Right renal pelvis (tissue), 4 donors: ENCODE measurements at places on chromosomes 3 and 15. TPM values are rescaled to one million over a fixed set of nuclear protein-coding genes. Genes with fewer than 3 reads are reported as not detected.

DNA sequence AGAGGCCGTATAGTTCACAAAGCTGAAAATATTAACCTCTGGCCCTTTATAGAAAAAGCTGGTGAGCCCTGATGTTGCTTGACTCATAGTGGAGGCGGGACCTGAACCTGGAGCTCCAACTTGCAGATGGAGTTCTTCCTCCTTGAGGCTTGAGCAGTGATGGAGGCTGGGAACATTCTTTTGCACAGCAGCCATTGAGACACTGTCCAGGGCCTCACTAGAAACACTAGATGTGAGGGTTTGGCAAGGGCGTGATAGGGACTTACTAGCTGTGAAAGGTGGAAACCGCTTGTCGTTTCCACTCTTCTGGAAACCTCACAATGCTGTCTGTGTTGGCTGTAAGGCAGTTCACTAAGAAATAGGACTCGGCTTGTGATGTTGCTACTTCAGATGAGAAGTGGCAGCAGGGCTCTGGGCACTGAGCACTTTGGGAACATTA, 12.5 kb downstream of the SMAD6 start:
- no peak for DNase-seq

GRCh38 chr15:85402195-85402881, 21.9 kb downstream of the AKAP13 start:
- DNase-seq = no peak

DNA sequence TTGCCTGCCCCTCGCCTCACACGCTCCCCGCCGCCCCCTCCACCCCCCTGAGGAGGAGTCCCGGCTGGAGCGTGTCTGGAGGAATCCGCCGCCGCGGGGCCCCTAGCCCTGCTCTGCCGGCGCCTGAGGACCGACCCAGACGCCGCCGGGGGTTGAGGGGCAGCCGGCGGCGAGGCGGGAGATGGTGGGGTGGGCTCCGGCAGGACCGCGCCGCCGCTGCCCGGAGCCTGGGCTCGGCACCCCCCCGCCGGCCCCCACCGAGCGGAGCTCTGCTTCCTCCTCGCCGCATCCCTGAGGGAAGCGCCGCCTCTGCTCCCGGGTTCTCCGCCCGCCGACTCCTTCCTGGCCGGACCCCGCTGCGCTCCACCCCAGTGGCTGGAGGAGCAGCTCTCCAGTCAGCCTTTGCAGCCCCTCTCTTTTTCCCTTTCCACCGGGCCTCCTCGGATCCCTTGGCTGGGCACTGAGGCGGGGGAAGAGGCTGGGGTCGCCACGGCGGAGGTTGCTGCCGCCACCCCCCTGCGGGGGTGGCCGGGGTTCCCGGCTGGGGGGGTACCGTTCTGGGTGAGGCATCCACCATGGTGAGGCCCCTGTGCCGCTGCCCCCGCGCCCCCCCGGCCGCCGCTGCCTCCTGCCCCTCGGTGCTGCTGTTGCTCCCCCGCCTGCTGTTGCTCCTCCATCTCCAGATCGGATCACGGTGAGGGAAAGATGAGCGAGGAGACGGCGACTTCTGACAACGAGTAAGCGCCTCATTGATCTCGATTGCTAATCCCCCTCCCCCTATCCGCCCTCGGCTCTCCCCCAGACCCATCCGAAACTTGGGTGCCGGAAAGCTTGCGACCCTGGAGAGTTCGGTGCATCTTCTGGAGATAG, at the start of gene SPRED1:
SPRED1 (plus strand) TSS at position 356 of the 870 bp plus-strand sequence; CDS start at position 706, 350 bp downstream.
- DNase-seq = no peak

DNA sequence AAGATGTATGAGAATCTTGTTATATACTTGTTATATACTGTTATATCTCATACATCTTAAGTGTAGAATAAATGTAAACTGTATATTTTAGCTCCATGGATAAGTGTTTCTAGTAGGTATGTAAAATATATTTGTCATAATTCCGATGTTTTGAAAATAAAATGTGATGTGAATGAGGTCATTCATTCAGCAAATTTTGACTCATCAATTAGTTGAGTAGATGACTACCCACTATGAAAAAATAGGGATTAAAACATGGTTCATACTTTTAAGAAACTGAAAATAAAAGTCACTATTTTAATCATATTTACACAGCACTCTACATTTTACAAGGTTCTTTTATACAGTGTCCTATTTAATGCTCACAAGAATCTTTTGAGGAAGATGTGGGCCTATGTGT, 28.4 kb upstream of the CNTN3 start:
- no peak for DNase-seq

DNA sequence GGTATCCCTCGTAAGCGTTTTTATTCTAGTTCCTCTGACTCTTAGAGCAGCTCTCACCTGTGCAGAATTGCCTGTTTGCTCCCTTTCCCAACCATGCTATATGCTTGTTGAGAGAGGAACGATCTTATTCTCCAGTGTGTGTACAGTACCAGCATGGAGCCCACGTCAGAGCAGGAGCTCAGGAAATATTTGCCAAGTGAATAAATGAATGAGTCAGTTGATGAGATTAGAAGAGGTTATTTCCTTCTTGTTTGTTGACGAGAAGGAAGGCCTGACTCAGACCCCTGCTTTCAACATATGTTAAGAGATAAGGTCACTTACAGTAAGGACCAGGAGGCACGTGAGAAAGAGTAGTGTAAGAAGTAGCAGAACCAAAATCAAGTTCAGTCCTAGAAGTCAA, 106.3 kb upstream of the ABHD17C start:
- DNase-seq = no peak

DNA sequence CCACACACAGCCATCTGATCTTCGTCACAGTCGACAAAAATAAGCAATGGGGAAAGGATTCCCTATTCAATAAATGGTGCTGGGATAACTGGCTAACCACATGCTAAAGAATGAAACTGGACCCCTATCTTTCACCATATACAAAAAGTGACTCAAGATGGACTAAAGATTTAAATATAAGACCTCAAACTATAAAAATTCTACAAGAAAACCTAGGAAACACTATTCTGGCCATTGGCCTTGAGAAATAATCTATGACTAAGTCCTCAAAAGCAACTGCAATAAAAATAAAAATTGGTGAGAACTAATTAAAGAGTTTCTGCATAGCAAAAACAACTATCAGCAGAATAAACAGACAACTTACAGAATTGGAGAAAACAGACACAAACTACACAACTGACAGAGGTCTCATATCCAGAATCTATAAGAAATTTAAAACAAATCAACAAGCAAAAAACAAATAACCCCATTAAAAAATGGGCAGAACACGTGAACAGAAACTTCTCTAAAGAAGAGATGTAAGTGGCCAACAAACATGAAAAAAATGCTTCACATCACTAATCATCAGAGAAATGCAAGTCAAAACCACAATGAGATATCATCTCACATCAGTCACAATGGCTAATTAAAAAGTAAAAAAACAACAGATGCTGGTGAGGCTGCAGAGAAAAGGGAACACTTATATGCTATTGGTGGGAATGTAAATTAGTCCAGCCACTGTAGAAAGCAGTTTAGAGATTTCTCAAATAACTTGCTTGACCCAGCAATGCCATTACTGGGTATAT, 104.0 kb downstream of the NR1I2 start:
- no peak for DNase-seq

DNA sequence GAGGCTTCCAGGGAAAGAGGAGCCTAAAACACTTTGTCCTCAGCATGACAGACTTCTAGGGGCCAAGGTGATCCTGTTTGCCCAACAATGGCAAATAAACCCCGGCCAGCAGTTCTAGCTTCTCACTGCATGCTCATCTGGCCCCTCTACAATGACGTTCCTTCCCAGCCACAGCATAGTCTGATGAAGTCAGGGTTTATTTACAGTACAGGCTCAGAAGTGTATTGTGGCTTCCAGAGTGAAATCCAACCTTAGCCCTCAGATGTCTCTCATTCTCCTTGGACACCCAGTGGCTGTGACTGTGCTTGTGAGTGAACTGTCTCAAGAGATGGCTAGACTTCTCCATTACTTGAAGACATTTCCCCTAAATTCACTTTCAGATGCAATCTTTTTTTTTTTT, 40.8 kb downstream of the BFSP2 start:
- no peak for DNase-seq

GRCh38 chr15:38642689-38643270, 78.2 kb upstream of the RASGRP1 start:
- no peak for DNase-seq

DNA sequence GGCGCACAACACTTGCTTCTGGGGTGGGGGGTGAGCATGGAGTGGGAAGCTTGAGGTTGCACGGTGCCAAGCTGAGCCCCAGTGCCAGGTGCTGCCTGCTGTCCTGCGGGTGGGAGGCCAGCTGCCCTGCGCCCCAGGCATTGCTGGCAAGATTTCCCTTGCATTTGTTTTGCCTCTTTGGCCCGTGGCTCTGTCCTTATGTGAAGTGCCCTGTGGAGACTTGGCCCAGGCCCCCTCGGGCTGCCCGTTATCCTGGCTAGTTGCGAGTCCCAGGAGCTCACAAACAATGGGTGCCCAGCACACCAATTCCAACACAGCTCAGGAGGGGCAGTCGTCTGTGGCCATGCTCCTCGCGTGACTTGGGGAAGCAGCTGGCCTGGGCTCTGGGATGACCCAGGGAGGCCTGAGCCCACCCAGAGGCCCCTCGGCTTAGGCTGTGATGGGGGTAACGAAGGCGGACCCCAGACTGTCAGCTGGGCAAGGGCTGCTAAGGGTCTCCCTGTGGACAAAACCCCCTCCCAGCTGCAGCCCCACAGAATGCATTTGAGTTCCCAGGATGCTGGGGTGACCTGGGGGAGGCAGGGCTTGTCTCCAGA, 5.9 kb downstream of the C3orf22 start:
- DNase-seq = no peak

- DNase-seq = no peak
Measured at GRCh38 chr3:127197300-127198189, 4.6 kb downstream of the PRR23E start.

DNA sequence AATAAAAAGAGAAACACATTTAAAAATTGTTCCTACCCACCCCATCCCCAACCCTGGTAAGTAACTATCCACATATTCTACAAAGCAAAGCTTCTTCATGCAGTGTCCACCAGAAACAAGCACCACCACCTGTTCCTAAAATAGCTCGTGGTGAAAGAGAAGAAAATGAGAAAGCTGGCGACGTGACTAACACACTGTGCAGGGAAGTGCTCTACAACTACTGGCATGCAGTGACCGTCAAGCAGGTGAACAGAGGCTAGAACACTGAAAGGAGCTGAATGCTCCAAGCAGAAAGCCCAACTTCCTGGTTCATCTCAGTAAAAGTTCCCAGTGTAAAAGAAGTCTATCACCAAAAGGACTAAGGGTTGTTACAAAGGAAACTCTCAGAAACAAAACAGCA, 80.7 kb downstream of the NR2E3 start:
- no peak for DNase-seq

DNA sequence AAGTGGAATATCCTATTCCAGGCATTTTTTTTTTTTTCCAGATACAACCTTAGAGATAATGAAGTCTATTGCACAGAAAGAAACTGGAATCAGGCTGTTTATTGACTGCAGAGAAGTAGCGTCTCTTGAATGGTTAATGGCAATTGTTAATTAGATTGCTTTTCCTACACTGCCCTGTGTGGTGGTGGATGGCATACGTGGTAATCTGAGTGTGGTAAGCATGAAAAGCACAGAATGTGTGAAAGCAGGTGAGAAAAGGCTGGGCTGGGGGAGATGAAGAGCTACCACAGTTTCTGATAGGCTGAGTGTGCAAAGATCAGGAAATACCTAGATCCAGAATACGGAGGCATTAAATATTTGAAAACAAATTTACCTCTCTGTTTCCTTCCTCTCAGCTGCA, 486.3 kb upstream of the TBL1XR1 start:
- DNase-seq = no peak

DNA sequence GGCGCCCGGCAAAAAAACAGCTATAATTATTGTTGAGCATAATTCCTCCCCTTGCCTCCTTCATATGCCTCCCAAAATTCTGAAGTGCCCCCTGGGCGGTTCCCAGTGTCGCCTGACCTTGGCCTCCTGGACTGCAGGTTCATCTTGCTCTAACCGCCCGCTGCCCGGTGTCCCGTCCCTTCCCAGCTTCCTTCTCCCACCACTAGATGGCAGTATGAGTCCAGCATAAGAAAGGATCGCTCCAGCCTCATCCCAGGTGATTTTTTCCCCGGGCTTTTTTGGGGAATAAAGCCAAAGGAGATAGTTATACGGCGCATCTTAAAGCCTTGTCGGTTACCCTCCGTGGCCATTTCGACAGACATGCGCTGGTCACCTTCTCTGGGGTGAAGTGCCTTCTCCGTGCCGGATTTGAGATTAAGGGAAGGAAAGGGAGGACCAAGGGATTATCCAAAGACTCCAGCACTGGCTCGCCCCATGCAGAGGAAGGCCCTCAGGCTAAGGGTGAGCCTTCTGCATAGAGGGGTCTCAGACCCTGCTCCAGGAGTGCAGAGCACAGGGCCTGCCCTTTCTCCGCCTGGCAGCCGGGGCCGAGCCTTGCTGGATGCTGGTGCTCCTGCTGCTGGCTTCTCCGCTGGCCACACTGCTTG, 45.8 kb upstream of the TRA2B start:
- peak; percentile 54 for DNase-seq

- DNase-seq = no peak
Measured at GRCh38 chr3:66800941-66801545, 197.1 kb upstream of the KBTBD8 start.

GRCh38 chr15:49673861-49674260, 53.0 kb downstream of the DTWD1 start:
- no peak for DNase-seq

DNA sequence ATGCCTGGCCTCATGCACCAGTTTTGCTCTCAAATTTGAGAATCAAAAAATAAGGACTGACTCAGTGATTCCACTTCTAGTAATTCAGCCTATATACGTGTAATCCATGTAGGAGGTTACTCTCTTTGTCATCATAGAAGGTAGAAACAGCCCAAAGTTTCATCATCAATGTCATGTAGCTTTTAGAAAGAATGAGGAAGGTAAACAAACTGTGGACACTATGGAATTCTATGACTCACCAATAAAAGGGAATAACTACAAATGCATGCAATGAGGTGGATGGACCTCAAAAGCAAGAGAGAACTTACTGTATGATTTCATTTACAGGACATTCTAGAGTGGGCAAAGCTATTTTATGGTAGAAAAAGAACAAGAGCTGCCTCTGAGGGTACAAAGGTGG, 93.2 kb upstream of the LRIG1 start:
- DNase-seq = no peak

DNA sequence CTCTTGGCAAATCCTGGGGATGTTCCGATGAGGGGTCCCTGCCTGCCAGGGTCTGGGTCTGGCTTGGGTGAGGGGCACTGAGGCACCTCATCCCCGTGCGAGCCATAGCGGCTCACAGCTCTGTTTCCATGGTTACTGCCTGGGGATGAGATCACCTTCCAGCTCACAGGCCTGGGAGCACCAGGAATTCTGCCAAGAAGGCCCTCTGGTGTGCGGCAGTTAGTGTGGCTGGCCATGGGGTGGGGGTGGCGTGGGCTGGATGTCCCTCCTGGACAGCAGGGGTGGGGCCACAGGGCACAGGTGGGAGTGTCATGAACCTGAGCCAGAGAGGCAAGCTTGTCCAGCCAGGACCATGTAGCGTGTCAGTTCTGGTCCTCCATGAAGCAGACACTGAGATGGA, 22.1 kb upstream of the PRR23E start:
- no peak for DNase-seq

Gene SLC22A14
- 0.32 TPM for polyA plus RNA-seq

Gene NECTIN3
- polyA plus RNA-seq = 33.2 TPM

Gene MYEF2
- 83.5 TPM for polyA plus RNA-seq

Gene GOLGA8M
- polyA plus RNA-seq = 2.7 TPM

Gene ADCY5
- 12.2 TPM for polyA plus RNA-seq
